ENCODE measurements at places on chromosomes 16 and 17.

DNA sequence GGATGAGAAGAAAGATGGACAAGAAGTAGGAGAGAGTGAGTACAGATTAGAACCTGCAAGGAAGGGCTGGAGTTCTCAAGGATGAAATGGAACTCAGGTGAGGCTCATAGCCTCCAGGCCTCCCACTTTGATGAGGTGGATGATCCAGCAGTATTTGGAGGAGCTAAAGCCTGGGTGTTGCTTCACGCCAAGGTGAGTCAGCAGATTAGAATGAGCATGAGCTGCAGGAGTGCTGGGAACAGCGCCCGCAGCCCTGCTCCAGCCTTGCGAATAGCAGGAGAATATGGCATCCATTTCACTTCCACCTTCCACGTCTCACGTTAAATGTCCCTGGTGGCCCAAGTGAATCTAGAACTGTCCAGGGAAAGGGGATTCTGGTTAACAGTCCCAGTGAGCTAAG is 94.4 kb upstream of the CPHXL start:
- DNase-seq: no peak

- no peak for DNase-seq
These were observed 93.8 kb downstream of the TNFRSF13B start for GRCh38 chr17:16878084-16878483.

- no peak for DNase-seq
These were observed 200.1 kb downstream of the KCNJ2 start for GRCh38 chr17:70369391-70369790.

- no peak for DNase-seq
These were observed 13.6 kb upstream of the RASD1 start for GRCh38 chr17:17509601-17510425.

- no peak for DNase-seq
These were observed 641 bp downstream of the SBK1 start for GRCh38 chr16:28292731-28293600.

GRCh38 chr17:17628388-17629008 is 37.0 kb upstream of the PEMT start:
- DNase-seq: no peak

DNA sequence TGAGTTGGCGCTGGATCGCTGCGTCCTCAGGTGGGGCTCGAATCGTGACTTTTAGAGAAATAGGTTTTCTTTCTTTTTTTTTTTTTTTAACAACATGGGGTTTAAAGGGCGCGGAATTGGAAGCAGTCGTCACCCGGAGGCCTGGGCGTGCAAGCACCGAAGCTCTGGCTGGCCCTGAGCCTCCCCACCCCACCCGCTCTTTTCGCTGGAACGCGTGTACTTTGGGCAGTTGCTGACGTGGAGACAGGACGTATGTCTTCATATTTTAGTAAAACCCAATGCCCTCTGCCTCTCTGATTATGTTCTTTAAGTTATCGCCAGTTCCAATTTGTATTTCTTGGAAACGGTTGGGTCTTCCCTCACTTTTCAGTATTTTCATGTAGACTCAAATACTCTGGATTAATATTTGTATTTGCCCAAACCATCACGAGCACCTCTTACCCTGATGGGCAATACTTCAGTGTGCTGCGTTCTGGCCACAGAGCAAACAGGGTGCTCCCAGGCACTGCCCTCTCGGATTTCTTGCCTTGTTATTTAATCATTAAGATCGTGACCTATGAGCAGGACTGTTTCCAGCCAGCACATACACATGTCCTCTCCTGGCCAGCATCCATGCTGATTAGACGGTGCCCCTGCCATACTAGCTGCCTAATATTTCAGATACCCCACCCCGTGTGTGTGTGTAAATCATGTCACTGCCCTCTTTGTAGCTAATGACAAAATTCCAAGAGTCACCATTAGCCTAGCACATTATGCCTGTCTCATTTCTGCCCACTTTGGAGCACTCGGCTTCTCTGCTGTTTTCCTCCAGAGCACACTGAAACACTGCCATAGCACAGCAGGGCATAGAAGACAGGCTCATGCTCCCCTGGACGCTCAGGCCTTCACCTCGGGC is 805 bp upstream of the C16orf95 start:
- DNase-seq: peak; percentile 6

DNA sequence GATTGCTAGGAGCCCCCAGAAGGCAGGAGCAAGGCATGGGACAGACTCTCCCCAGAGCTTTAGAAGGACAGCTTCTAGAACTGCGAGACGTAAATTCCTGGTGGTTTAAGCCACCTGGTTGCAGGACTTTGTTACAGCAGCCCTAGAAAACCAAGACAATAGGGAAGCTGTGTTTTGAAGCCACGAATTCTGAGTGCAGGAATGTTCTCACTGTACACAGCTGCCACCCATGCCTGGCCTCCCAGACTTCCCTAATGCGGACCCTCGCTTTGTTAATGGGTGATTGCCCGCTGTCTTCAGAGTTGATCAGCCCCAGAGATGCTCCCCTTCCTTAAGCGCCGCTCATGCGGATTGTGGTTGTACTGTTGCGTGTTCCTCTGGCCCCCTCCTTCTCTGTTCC is 177.1 kb downstream of the MSI2 start:
- no peak for DNase-seq

All from COLO829 (cell line).